Stimulated activated CD4-positive, alpha-beta T cell treated with anti-CD3 and anti-CD28 coated beads, TNF-alpha, amount 100 ng/mL, for 4 hours (primary cell): ENCODE measurements at places on chromosomes 2 and 18.

DNA sequence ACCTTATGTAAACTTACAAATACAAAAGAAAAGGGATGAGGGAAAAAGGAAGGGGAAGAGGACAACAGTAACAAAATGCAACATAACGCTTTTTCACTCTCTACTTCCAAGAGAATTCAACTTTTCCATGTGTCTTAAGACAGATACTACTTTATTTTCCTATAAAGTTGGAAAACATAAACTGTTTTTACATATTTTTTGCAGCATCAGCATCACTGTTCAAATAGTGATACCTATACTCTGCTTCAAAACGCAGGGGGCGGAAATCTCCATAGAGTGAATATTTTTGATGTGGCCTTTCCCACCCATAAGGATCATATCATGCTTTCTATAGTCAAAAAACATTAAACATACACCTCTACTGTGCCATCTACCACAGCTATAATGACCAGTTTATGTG, 77.5 kb downstream of the BAZ2B start:
- no peak for DNase-seq

GRCh38 chr2:47095349-47096020, 59.6 kb downstream of the STPG4 start:
- DNase-seq: no peak

DNA sequence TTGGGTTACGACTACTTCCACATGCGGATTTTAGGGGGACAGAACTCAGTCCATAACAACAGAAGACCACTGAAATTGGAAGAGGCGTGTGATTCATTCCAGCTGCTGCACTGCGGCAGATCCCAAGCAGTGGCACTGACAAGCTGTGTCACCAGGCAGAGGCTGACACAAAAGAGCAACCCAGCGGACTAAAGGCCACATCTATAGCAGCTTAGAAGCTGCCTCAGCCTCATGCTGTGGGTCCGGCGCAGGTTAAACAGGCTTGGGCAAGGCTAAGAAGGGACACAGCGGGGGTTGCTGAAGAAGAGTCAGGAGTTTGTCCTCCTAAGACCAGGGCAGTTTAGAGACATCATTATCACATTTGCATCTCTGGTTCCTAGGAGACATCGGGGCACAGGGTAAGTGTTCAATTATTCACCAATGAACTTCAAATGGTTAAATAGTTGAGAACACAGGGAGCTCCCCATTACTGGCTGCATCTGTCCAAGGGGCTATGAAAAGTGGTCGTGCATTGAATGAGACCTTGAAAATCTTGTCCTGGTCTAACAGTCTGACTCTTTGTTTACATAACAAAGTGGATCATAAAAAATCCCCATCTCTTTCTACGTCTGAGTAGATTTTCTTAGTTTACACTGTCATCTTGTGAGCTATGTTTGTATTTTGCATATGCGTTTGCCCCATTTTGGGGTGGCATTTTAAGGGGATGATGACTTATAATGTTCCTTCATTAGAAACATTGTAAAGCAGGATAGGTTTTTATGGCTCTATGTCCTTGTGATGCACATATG, 162.3 kb upstream of the TRIB2 start:
- DNase-seq: no peak

GRCh38 chr18:43314941-43315340, 37.7 kb upstream of the SYT4 start:
- DNase-seq: no peak

GRCh38 chr2:109318150-109318948, 189.3 kb downstream of the SH3RF3 start:
- DNase-seq: no peak

DNA sequence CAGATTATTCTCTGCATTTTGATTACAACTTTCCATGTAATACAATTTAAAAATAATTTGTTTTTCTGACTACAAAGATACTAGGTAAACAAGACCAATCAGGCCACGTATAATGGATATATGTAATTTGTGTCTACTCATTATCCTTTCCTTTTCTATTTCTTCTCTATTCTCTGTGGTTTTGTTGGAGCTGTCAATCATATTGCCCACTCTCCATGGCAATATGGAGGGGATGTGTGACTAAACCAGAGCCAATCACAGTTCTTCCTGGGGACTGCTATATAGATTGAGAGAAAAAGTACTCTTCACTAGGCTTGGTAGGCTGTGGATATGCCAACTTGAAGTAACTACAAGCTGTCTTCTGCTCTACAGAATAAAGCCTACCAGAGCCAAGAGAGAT, 144.7 kb downstream of the DNAH7 start:
- DNase-seq: no peak

GRCh38 chr2:203797276-203797675, 70.3 kb upstream of the CTLA4 start:
- no peak for DNase-seq

DNA sequence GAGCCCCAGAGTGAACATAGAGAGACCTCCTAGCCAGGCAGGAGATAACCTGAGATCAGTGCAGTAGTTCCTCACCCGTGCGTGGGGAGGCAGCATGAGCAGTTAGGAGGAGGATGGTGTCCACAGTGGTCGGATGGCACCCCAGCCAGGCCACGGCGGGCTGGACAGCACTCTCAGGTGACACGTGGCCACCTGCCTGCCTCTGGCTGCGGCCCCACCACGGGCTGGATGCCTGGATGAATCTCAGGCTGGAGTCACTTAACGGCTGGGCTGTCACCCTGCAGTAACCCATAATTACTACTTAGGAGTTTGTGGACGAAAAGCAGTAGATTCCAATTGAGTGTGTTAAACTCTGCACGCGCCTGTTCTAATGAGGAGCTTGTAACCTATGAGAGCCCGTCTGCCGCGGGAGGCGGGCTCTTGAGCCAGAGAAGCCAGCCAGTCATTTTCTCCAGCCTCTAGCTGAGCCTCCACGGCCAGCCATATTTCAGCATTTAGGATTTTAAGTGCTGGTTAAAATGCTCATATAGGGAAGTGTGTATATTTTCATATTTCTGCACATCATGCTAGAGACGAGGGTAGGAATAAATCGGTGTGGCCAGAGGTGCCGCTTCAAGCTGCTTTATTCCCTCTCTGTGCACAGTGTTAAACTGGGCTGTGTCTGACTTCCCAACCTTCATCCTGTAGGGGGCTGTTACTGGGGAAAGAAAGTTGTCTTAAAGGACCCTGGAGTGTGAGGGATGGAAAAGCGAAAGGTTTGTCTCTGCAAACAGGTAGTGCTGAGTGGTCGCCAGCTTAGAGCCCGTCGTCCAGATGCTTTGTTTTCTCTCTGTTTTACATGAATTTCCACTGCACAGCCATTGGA, 144.0 kb downstream of the GLI2 start:
- no peak for DNase-seq

DNA sequence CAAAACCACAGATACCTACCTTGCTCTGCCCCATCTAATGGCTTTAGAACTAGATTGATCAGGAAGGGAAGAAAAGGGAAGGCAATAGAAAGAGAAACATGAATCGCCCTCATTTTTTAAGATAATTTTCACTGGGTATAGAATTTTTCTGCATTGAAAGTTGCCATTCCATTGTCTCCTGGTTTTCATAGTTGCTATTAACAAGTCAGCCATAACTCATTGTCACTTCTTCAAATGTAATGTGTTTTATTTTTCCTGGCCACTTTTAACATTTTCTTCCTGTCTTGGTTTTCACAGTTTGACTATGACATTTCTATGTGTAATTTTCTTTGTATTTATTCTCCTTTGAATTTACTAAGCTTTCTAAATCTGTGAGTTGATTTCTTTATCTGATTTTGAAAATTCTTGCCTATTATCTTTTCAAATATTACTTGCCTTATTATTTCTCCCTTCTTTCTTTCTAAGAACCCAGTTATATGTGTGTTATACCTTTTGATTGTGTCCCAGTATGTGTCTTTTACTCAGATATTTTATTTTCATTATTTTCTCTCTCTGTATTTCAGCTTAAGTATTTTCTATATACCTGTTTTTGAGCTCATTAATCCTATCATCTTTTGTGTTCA, 85.5 kb upstream of the GLI2 start:
- no peak for DNase-seq

DNA sequence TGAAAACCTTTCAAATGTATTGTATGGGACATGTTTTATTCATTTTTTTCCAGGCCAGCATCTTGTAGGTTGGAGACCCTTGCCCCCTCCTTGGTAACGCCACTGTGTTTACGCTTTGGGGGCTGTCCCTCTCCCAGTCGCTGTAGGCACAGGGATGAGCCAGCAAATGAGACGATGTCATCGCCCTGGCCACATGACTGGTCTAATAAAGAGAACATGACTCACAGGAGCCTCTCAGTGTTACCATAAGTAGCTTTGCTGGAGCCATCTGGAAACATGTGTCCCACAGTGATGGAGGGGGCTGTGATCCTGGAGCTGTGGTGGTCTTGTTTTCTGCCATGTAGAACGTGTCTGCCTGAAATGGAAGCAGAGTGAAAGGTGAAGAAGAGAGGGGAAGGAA, 78.9 kb downstream of the CD8B2 start:
- no peak for DNase-seq
